ENCODE measurements at places on chromosomes 7 and 10.
A peak's percentile ranks its signal among the peaks of the same experiment; 100 is the strongest.

DNA sequence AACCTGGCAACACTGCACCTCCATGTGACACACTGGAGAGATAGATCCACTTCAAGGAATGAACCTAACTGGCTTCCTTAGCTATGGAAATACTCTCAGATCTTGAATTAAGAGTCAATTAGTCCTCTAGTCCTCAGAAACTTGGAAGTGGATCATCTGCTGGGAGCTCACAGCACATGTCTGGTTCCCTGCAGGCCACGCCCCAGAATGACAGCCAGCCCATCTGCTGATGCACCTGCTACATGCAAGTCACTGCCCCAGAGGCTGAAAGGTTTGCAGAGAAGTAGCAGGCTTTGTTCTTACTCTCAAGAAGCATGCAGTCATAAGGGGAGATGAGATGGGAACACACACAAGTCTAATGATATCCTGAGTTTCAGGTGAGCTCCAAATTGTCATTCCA lies 275.9 kb downstream of the SKAP2 start:
- no peak for ATAC-seq

DNA sequence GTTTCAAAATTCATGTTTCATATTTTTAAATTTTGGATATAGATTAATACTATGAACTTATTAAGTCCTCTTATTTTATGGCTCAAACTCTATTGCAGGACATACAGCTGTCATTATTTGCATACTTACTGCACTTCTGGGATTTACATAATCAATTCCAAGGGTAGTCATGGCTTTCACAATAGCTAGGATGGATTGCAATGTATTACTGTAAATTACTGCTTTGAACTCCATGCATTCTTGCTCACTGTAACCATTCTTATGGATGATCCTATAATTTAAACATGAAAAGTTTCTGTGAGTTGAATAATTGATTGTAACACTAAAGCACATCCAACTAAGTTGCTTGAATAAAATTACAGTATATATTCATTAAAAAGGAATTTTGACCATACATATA lies 23.5 kb downstream of the GNAT3 start:
- ATAC-seq: no peak

DNA sequence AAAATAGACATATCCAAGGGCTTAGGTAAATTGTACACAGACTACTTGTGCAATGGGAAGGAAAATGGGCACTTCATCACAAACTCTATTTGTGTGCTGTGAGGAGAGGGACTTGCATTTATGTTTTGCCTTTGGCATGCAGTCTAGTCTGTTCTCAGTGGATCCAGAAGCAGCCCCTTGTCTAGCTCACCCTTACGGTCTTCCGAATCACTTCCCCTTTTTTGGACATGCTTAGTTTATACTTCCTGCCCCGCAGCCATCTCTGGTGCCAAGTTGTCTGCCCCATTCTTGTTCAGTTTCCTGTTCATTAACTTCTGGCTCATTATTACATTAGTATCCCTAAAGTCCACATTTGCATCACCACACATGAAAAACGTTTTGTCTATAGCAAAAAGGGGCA lies 161.6 kb downstream of the NRCAM start:
- no peak for ATAC-seq

DNA sequence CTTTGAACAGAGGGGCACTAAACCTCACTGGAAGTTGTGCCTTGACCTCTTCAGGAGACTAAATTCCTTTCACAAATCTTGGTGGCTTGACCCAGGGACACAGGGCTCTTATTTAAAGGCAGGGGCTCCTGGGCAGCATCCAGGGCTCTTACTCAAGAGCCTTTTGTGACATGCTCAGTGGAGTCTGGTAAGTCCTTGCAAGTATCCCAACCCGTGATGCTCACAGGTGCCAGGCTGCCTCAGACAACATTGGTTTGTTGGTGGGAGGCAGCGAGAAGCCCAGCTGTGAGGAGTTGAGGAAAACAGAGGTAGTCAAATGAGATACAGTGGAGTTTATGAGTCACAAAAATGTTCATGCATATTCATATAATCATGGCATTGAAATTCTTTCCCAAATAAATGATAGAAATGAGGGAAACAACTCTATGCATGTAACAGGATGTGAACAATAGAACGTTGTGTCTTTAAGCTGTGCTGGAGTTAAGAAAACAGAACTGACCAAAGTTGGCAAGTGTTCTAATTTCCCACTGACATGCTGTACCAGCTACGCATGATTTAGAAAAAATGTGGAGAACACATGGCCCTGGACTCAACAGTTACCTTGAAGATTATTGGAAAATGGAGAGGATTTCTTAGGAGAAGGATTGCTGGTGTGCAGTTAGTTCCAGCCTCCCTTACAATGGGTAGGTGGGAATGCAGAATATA lies 654.5 kb upstream of the COBL start:
- no peak for ATAC-seq

GRCh38 chr7:21850531-21851285 lies 95.0 kb downstream of the CDCA7L start:
- peak; percentile 32 for ATAC-seq

GRCh38 chr10:49322371-49323170 lies 23.6 kb downstream of the C10orf71 start:
- no peak for ATAC-seq

GRCh38 chr7:48832303-48832845 lies 92.0 kb upstream of the CDC14C start:
- no peak for ATAC-seq

DNA sequence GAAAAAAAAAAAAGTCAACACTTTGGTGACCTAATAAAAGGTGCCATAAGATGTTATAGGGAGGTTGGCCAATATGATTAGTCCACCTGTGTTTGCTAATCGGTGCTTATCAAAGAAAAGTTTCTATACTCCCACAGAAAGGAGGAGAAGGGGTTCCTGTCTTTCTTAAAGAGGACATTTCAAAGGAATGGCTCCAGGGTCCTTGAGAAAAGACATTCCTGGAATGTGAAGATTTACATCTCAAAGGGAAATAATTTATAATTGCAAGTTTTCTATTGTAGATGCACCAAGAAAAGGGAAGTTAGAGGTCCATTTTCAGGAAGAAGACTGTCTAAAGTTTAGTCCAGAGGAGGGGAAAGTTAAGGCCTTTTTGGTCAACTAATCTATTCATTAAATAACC lies 715.3 kb downstream of the NXPH1 start:
- no peak for ATAC-seq

GRCh38 chr10:108696792-108697477 lies 1226.4 kb downstream of the XPNPEP1 start:
- no peak for ATAC-seq

GRCh38 chr10:13404305-13404759 lies 56.2 kb upstream of the SEPHS1 start:
- no peak for ATAC-seq

DNA sequence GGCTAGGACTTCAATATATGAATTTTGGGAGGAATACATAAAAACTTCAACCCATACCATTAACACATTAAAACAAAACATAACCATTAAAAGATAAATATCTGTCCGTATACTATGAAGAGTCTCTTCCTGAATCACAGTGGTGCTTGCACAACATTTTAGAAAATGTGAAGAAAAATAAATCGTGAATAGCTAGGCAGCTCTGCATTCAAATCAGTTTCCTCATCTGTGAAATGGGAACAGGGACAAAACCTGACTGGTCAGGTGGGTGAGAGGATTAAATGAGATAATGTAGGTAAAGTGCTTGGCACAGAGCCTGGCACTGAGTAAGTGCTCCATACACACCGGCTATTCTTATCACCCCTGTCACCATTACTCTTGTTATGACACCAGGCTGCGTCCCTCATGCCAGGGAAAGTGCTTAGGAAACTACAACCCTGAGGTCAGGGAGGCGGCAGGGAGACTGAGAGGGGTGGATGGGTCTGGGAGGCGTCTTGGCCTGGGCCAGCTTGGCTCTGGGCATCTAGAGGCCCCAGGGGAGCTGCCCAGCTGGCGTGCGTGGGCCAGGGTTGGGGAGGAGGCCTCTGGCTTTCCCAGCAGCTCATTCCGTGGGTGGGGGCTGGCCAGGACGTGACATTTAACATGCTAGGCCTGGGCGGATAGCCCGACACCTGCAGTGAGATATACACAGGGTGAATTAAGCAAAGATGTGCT lies 78.3 kb downstream of the SH3PXD2A start:
- no peak for ATAC-seq

All from SK-N-SH treated with all-trans-retinoic acid at 6 μM for 48 hours (cell line).